ENCODE measurements at places on chromosomes 7 and 10.

DNA sequence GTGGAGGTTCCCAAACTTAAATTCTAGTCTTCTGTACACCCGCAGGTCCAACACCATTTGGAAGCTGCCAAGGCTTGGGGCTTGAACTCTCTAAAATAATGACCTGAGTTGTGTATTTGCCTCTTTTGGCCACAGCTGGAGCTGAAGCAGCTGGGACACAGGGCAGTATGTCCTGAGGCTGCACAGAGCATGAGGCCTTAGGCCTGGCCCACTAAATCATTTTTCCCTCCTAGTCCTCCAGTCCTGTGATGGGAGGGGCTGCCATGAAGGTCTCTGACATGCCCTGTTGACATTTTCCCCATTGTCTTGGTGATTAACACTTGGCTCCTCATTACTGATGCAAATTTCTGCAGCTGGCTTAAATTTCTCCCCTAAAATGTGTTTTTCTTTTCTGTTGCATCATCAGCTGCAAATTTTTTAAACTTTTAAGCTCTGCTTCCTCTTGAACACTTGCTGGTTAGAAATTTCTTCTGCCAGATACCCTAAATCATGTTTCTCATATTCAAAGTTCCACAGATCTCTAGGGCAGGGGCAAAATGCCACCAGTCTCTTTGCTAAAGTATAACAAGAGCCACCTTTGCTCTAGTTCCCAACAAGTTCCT lies 43.6 kb upstream of the WNT16 start:
- no peak for DNase-seq

DNA sequence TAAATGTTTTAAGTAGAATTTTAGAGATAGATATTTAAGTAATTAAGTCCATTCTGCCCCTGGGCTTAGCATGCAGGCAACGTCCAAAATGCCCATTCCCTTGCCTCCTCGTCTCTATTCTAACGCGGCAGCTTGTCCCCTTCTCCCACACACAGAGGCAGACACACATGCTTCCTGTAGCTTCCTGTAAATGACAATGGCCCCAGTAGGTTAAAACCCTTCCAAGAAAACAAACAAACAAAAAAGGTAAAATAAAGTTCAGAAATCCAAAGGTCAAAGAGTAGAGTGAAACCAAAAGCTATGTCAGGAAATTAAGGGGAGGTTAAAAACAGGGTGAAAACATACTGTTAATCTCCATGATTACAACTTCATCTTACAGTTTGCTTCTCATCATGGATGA lies 857.6 kb downstream of the GATA3 start:
- DNase-seq, result no peak

DNA sequence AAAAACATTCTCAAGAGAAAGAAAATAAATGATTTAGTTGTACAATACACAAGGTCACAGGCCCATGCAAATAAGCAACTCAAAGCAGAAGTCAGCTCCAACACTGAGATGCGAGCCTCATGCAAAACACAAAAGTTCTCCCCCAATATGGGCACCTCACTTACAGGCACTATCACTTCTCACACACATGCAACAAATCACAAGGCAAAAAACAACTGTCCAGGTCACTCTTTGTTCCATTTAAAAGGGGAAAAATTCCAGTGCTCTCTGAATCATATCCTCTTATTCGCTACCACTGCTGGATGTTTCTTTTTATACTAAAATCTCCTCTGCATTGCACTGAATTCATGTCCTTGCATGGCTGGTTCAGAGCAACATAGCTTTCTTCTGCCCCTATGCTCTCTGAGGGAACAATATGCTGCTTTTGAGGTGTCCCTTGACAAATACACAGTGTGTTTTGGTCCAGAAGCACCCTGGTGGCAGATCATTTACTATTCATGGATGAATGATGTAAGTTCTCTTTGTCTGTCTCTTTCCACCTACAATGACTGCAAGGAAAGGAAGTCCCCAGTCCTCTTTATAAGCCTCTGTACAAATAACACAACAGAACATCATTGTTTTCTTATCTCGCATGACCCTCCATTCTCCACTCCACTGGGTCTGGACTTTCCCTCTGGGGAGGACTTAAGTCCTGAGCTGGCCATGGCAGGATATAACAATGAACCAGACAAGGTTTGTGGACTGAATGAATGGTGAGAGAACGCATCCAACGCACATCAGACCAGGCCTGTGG lies 85.4 kb upstream of the GSDME start:
- no peak for DNase-seq

DNA sequence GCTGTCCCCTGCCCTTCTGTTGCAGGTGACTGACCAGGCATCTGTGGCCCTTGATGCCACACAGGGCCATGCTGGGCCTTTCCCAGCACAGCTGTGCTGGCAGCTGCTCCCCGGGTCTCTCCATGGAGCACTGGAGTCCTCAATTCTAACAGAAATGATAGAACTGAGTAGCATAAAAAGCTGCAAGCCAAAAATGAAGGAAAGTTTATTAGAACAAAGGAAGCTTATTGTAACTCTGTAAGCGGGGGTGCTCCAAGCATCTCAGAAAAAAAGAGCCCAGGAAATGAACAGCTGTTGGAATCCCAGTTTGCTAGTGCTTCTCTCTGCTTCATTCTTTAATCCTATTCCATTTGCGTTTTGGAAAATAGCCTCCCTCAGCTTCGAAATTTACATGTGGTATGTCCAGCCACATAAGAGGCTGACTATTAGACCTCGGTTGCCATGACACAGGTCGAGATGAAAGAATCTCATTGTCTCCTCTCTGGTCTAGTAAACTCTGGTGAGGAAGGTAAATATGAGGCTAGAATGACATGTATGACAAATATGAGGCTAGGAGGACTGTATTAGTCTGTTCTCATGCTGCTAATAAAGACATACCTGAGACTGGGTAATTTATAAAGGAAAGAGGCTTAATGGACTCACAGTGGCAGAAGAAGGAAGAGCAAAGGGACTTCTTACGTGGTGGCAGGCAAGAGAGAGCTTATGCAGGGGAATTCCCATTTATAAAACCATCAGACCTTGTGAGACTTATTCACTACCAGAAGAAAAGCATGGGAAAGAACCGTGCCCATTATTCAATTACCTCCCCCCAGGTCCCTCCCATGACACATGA lies 23.7 kb downstream of the EPDR1 start:
- no peak for DNase-seq

GRCh38 chr7:57179776-57180415 lies 47.7 kb upstream of the ZNF479 start:
- no peak for DNase-seq

DNA sequence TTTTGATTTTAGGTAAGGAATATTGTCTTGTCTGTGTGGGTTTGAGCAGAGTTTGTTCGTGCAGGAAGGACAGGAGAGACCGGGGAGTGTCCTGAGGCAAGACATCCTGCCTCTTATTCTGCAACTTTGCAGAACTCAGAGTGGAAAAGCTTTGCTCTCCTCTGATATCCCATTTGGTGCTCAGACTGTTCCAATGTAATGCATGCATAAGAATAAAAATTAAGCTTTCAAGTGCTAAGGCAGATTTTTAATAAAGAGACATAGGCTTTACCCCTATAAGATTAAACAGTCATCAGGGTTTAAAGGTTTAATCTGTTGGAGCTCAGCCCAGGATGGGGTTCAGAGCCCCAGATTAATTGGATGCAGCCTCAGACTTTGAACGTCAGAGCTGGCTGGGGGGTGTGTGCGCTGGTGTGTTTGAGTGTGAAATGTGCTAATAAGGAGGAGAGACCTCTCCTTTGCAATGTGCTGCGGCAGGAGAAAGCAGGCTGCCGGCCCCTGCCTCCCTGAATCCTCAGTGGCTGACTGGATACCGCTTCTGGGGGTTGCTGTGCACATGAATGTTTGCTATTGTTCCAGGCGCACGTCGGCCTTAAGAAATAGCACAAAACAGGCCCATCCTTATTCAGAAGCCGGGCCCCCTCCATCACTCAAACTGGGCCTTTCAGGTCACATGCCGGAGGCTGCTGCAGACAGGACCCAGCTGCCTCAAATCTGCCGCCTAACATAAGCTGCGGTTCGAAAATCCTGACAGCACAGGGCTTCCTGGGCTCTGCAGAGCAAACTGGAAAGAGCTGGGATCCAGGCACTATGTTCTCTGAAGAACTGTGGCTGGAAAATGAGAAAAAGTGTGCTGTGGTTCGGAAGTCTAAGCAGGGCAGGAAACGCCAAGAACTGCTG lies 84.1 kb upstream of the PRR15 start:
- no peak for DNase-seq

DNA sequence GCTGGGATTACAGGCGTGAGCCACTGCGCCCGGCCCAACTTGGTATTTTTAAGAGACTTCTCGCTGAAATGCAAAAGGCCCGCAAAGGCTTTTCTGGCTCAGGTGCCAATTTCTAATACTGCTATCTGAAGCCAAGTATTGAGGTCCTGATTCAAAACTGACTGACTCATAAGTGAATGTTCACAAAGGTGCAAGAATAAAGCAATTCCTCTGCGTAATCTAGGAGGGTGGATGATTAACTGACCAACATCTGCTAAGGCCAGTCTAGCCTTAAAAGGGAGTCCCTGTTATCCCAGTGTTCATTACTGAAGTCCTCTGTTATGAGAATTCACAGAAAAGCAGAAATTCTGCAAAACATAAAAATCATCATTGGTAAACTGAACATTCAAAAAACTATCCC lies 111.4 kb downstream of the SRPK2 start:
- no peak for DNase-seq

DNA sequence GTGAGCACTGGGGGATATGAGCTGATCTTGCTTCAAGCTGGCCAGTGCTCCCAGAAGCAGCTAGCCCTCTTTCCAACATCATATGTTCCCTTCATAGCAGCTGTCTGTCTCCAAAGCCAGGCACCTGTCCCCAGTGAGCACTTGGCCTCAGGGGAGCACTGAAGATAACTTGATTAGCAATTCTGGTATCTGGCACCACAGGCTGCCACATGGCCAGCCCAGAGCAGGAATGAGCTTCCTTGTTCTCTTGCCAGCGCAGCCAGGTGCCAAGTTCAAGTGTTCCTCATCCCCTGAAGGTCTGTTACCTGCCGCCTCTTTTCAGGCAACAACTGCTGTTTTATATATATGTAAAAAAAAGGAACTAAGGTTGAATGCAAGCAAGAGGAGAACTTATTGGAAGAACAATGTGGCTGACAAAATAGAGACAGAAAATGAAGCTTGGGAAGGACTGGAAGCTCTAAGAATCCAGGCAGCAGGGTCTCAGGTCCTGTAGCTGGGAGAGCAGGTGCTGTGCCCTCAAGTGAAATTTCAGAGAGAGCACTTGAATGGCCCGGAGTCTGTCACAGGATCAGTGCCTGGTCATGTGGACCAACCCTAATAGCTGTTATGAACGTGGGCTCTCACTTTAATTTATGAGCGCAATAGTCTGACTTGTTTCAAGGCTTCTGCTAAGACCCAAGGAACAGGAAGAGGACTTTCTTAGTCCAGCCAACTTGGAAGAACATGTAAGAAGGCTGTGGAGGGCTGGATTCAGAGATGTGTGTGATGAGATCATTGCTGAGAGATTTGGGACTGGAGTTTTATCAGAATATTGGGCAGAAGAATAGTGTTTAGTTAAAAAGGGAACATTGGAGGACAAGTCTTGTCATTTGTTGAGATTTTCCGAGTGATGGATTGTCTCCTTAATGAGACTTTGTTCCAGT lies 267.2 kb downstream of the GLRX3 start:
- DNase-seq, result no peak

- no peak for DNase-seq
These were observed 123.0 kb downstream of the GRK5 start for GRCh38 chr10:119330342-119330741.

GRCh38 chr7:32660936-32661335 lies 165.6 kb downstream of the AVL9 start:
- DNase-seq, result no peak

DNA sequence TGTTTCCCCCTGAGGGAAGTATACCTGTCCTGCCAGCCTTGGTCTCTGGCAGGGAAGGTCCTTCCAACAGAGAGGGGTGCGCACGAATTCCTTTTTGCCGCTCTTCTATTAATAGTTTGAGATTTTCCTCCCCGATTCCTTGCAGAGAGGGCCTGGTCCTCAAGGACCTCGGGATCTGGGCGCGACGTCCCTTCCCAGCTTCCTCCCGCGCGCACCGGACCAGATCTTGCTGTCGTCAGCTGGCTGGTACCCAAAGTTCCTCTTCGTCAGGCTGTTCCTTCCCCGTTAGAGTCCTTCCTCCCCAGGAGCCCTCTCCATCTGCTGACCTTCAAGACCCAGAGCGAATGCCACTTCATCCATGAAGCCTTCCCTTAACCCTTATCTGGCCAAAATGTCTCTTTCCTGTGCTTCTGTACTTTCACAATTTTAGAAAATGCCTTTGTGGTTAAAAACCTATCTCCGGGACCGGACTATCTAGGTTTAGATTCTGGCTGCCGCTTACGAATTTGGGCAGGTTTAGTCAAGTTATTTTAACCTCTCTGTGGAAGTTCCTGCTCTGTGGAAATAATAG lies 851 bp upstream of the GOT1 start:
- DNase-seq, result peak; percentile 14

DNA sequence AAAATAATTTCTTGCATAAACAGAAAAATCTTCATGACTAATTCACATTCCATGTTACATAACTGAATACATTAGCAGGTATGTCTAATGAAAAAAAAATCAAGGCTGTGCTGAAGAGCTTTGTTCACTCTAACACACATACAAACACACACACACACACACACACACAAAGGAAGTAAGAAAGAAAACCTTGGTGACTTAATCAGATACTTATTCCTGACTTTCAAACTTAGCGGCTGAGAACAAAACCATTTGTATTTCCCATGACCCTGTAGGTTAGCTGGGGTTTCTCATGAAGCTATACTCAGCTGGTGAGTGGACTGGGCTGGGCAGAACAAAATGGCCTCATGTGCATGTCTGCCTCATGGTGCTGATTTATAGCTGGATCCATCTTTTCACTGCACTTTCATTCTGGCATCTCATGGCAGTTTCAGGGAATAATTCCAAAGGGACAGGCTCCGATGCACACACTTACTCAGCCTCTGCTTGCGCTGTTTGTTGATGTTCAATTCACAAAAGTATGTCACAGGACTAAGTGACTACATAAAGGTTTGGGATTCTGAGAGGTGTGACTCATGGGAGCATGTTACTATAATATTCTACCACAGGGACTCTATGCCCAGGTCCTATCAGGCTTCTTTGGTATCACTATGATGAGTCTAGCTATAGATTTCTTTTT lies 161.2 kb downstream of the PCLO start:
- no peak for DNase-seq

Measured in HS-5 (cell line).